ENCODE measurements at places on chromosomes 13 and 19.

DNA sequence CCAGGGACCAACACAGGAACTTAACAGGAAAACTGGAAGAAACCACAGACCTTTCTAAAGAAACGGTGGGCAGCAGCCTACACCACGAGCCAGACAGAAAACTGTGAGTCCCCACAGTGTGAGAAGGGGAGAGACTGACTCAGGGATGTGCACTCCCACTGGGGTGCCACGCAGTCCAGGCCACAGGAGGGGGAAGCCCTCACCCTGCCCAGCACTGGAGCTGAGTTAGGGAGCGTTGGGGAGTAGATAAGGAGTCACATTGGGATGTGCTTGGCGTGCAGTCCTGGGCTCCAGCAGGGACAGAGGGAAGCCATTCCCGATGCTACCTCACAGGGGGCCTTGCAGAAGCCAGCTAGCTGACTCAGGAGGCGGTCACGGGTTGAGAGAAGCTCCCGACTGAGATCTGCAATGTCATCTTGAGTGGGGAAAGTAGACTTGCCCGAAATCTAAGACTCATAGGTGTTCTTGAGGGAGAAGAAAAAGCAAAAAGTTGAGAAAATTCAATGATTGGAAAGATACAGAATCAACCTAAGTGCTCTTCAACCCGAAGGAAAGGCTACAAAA lies 17.3 kb downstream of the SIGLEC8 start:
- DNase-seq = no peak

DNA sequence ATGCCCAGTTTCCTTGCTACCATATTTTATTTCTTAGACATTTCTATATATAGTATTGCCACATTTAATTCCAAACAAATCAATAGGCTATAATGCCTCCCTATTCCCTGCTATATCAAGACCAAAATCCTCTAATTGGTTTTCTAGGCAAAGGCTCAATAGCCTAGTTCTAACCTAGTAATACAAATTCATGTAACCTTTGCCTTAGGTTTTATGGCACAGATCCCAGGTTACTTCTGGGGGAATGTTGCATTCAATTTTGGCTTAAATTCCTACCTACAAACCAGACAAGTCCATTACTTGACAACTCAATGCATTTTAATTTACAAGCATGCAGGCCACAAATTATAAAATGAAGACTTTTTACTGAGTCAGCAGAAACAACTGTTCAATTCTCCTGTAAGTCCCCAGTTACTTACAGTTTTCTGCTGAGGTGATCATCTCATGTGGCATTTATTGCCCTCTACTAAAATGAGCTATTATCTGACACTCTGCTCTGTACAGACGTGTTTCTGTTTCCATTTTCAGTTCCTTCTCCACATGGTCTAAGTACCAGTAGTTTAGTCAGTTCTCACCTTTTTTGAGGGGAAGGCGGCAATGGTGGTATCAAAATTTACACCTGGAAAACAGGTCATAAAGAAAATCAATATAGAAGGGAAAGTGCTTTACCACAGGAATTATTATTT lies 11.7 kb downstream of the KCNRG start:
- no peak for DNase-seq

GRCh38 chr13:114097212-114097892 lies 35.1 kb downstream of the RASA3 start:
- DNase-seq = peak; percentile 59

GRCh38 chr19:58545286-58546018 lies 1.6 kb downstream of the TRIM28 start:
- DNase-seq = no peak

GRCh38 chr13:43009506-43009905 lies 13.9 kb upstream of the DNAJC15 start:
- DNase-seq = no peak

GRCh38 chr19:48826606-48827020 lies 9.7 kb downstream of the HSD17B14 start:
- DNase-seq = no peak

DNA sequence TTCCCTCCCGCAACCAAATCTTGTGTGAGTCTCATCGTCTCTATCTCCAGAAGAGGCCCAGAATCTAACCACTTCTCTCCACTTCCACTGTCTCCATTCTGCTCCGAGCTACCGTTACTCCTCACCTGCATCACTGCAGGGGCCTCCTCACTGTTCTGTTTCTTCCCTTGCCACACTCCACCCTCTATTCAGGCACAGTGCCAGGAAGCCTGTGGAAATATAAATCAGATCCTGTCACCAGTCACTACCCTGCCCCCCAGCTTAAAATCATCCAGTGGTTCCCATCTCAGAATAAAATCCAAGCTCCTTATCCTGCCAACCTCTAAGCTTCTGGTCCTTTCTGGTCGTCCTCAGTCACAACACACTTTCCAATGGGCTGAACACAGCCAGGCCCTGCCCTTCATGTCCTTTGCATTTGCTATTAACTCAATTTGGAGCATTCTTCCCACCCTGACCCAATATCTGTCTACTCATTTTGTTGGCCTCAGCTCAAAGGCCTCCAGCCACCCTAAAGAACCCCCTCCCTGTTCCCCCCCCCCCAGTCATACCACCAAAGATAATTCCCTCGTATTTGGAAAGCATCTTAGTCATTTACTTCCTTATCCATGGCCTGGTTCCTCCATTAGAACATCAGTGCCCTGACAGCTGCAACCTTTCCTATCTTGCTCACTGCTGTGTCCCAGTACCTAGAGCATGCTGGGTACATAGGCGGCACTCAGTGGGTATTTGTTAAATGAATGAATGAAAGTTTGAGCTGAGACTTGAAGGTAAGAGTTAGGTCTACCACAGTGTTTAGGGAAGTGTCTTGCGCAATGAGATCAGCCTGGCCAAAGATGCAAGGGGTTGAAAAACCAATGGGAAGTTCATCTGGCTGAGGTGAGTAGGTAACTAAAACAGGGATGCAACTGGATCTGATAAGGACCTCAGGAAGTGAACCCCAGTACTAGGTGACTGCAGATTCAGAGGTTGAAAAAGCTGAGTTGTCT lies 24.4 kb downstream of the ZNF175 start:
- no peak for DNase-seq

- DNase-seq = no peak
Measured at GRCh38 chr19:46193678-46194077, 35.9 kb upstream of the IGFL1 start.

- no peak for DNase-seq
Measured at GRCh38 chr13:93505104-93505952, 278.7 kb downstream of the GPC6 start.

- DNase-seq = no peak
Measured at GRCh38 chr13:76331943-76332712, 554.1 kb downstream of the KCTD12 start.

DNA sequence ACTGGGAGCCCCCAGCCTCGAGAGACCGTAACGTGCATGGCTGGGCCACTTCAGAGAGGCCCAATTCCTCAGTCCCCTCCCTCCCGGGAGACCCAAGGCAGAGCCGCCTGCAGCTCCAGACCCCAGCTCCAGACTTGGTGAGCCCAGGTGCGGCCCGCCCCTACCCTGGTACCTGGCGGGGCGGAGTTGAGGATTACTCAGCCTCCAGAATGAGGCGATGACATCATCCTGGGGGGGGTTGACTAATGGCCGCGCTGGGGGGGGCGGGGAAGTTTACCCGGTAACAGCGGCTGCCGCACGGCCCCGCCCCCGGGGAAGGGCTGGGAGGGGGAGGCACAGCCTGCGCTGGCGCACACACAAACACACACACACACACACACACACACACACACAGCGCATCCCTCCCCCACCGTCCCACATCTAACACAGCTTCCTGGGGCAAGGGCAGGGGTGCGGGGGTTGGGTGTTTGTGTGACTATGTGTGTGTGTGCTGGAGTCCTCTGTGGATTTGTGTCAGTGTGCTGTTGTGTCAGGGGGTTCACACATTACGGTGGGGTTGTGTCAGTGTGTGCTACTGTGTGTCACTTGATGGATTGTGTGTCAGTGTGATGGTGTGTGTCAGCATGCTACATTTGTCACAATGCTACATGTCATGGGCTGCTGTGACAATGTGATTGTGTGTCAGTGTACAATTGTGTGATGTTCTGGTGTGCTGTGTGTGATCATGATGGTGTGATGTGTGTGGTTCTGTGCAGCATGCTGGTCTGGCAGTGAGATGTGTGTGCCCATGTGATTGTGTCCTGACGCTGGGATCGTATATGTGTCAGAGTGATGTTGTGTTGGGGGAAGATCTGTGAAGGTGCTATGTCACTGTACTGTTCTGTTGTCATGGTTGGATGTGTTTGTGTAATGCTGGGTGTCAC lies 10.3 kb upstream of the BBC3 start:
- DNase-seq = peak; percentile 84

- DNase-seq = no peak
Measured at GRCh38 chr13:112938680-112939079, 30.3 kb upstream of the MCF2L start.

GRCh38 chr19:48330012-48330681 lies 4.8 kb downstream of the EMP3 start:
- peak; percentile 91 for DNase-seq

DNA sequence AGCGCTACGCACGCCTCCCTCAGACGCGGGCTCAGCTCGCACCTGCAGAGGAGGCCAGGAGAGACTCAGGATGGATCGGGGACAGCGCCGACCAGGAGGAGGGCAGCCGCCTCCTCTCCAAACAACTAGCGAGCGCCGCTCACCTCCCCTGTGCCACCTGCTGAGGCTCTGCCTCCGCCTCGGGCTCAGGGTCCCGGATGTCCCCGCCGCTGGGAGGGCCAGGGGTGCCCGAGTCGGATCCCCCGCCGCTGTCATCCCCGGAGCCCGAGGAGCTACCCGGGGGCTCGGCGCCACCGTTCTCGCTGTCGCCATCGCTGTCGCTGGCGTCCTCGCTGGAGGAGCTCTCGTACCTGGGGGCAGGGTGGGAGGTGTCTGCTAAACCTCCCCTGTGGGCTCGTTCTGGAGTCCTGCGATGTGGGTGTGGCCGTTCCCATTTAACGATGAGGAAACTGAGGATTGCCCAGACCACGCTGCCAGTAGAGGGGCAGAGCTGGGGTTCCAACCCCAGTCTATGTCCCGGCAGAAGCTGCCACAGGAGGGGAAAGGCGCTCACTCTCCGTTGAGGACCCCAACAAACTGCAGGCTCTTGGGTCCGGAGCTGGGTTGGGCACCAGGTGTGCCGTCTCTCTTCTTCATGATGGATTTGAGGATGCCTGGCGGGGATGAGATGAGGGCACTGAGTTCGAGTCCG lies 9.2 kb downstream of the KANK3 start:
- peak; percentile 38 for DNase-seq

DNA sequence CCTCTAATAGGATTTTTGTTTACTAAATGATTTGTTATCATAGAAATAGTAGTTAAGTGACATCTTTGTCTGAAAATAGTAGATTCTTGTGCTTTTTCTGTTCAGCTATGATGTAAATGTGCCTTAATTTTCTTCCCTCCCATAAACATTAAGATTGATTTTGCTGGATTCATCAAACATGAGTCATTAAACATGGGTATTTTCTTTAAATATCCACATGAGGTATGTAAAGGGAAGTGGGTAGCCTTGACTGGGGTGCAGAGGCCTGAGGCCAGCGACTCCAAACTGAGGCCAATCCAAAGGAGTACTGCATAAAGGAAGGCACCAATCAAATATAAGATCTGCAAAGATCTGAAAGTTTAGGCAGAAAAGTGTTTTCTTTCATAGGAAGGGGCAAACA lies 3.7 kb downstream of the ZNF136 start:
- DNase-seq = no peak

GRCh38 chr13:111906306-111906705 lies 160.6 kb upstream of the SOX1 start:
- DNase-seq = no peak

GRCh38 chr19:33418461-33418860 lies 45.0 kb downstream of the CEBPG start:
- no peak for DNase-seq

- no peak for DNase-seq
Measured at GRCh38 chr13:24218338-24218737, 57.8 kb downstream of the SPATA13 start.

- no peak for DNase-seq
Measured at GRCh38 chr13:25678398-25678797, 306.6 kb downstream of the ATP8A2 start.

GRCh38 chr13:98175823-98176222 lies 1.2 kb downstream of the RNF113B start:
- no peak for DNase-seq

GRCh38 chr19:47158879-47159503 lies 28.4 kb downstream of the SAE1 start:
- no peak for DNase-seq

DNA sequence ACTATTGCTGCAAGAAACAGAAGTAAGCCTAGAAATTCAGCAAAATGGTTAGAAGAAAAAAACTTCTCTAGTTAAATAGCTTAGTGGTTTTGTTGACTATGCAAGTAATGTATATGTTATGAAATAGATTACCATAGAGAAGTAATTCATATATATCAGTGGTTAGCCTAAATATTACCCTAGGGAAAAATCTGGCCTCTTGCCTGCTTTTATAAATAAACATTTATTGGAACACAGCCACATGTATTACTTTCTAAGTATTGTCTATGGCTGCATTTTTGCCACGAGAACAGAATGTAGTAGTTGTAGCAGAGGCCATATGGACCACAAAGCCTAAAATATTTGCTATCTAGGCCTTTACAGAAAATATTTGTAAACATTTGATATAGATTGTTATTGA lies 1471.7 kb upstream of the PRR20A start:
- no peak for DNase-seq

GRCh38 chr13:51425410-51426042 lies 27.3 kb downstream of the INTS6 start:
- DNase-seq = no peak

GRCh38 chr19:47512948-47513319 lies 1.9 kb downstream of the NAPA start:
- no peak for DNase-seq

DNA sequence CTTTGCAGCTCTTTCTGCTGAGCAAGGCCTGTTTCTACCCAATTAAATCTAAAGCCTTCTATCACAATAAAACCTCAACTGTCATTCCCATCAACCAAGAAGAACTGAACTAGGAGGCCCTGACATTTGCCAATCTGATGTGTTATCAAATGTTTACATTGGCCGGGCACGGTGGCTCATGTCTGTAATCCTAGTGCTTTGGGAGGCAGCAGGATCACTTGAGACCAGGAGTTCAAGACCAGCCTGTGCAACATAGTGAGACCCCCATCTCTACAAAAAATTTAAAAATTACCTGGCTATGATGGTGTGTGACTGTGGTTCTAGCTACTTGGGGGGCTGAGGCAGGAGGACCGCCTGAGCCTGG lies 2.8 kb upstream of the FBXO17 start:
- DNase-seq = no peak

DNA sequence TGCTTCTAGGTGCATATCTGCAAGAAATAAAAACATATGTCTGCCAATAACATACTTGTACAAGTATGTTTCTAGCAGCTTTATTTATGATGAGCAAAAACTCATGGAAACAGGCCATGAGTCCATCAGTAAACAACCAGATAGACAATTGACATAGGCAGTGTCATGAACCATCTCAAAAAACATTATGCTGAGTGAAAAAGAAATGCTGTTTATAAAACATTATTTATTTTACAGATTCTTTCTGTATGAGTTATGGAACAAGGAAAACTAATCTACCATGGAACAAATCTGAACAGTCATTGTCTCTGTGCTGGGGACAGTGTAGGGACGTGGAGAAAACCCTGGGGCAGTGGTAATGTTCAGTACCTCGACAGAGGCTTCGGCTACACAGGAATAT lies 283.9 kb downstream of the UQCRFS1 start:
- no peak for DNase-seq

Measured in SK-N-SH (cell line).